COLO829 (cell line): ENCODE measurements at places on chromosomes 12 and 14.

GRCh38 chr14:73740618-73741326 lies 26.6 kb upstream of the PNMA1 start:
- no peak for DNase-seq

DNA sequence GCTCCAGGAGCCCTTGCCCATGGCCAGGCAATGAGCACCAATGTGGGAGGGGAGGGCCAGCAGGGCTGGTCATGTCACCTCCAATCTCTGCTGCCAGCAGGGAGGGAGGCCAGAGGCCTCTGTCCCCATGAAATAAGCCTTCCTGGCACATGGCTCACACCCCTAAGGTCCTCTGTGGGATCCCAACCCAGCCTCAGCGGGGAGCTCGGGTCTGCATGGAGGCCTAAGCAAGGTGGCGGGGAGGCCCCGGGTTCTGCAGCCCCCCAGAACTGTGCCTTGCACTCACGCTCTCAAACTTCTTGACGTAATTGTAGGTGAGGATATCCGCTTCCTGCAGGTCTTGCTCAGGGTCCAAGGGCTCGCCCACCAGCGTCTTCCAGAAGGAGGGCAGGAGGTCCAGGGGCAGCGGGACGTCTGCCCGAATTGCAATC lies 41.7 kb downstream of the TRAFD1 start:
- no peak for DNase-seq

DNA sequence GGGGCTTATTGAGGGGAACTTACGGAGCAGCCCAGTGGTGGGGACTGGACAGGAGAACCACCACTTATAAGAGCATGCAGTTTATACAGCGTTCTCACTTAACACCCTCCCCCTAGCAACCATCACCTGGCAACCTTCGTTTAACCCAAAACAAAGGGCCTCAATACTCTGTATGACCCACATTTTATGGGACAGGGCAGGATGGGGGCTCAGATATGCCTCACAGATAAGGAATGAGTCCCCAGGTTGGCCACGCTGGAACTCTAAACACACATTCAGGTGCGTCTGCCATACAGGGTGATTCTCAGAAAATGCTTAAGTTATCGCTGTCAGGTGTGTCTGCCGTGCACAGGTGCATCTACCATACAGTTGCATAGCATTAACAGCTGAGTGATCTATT lies 99.2 kb downstream of the GCH1 start:
- DNase-seq, result no peak

DNA sequence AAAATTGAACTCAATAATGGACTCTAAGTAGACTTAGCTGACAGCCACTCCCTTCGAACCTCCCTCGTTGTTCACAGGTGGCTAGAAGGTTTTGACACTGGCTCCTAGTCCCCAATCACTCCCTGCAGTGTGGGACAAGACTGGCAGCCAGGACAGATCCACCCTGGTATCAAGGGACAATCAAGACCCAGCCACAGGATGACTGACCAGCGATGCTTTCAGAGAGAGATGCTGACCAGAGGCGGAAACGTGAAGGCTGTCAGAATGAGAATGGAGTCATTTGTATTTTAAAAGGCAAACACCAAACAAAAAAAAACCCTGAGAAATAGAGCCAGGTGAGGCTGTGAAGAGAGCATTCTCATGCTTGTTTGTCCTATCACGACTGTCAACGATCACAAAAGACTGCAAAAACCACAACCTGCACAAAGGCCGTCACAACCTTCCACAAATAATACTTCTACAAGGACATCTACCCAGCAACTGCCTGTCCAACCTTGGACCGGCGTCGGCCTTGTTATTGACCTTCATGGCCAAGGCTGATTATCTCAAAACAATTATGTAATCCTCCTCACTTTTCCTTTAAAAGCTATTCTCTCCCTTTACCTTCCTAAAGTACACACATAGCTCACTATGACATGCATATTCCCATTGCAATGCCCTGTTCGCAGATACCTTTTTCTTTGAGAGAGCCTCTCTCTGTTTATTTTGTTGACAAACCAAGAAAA lies 13.2 kb downstream of the EIF5 start:
- DNase-seq, result no peak

DNA sequence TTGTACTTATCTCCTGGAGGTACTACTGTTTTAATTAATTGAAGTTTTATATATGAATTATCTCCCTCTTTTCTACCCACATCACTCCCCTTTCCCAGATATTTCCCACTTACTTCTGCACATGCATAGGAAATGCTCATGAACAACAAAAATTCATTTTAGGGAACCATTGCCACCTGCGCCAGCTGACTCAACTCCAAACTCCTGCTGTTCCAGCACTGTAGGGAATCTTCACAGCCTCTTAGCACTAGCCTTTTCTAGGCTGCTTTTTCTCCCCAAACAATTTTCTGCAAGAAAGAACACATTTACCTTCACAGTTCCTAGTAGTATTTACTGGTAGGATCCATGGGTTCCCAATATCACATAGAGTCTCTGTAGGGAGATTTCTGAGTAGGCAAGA lies 268.4 kb downstream of the LRFN5 start:
- no peak for DNase-seq

DNA sequence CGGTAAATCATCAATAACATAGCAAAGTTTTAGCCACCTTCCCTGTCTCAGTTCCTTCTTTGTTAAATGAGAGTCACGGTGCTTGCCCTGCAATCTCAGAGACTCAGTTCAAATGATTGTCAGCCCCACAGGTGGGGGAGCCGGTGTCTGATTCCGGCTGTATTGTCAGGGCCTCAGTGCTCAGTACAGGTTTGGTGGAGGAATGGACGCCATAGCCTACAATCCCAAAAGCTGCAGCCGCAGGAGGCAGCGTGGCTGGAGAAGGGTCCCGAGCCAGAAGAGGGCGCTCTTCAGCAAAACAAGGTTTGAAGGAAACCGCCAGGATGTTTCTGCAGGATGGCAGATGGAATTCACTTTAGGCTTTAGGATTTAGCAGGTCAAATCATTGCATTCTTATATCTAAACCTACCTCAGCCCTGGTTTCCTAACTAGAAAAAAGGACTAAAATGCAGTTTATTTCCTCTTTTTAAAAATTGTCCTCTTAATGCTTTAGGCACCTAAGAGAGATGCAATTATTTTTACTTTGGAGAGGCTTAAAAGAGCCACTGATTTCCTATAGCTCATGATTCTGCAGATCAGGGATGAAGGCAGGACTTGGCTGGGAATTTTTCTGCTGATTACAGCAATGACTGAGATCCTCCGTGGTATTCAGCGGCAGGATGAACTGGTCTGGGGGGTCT lies 29.2 kb downstream of the FOS start:
- peak; percentile 68 for DNase-seq

DNA sequence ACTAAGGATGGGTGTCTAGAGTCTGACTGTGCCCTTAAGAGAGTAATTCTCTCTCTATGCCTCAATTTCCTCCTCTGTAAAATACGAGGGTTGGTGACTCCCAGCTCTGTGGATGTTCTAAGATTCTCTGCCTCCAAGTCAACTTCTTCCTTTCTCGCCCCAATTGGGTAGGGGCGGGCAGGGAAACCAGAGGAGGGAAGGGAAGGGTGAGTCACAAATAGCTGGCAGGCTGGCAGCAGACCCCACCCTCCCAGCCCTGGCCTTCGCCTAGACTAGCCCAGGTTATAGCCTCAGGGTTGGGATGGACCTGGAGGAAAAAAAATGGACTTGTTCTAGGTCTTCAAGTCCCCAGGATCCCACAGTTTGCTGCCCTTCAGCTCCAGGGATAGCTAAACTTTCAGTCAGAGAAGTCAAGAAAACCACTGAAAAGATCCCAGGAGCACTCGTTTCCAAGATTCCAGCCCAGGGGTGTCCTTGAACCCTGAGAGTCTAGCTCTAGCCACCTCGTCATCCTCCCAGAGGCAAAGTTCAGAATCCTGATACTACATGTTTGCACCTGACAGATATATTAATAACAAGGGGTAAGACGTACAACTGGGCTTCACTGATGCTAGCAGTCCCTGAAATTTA lies 2.3 kb downstream of the DGKA start:
- no peak for DNase-seq

- DNase-seq, result no peak
Measured at GRCh38 chr14:32473464-32473855, 144.4 kb downstream of the AKAP6 start.
